ENCODE measurements at places on chromosomes 2 and 18.

GRCh38 chr2:220455351-220455990 lies 828.0 kb downstream of the SLC4A3 start:
- DNase-seq, result no peak

DNA sequence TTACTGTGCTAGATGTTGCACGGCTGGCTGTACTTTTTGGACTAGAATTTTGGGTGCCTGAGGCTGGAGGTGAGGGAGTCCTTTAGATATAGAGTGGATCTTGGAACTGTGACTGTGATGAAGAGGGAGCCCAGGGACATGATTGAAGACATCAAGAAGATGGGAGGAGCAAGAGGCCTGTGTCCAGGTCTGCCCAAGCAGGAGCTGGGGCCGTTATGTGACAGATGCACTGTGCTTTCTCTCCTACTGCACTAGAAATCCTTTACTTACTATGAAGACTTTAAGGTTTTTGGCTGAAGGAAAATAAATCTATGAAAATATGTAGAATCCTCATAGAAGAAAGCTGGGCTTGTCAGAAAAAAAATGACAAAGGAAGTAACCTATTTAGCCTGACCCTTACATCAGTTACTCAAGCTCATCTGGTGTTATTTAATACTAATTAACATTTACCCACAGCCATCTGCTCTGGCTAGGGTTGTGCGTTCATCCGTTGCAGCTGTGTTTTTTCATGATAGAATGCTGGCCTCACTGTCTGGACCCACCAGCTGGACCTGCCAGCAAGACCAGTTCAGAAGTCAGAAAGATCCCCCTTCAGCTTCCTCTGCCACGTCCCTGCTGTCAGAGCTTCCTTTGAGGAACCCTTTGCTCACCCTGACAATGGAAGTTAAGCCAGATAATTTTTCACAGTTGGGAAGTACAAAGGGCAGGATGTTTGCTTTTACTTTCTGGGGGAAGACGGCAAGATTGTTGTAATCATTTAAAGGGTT lies 16.7 kb downstream of the TSN start:
- DNase-seq, result no peak

DNA sequence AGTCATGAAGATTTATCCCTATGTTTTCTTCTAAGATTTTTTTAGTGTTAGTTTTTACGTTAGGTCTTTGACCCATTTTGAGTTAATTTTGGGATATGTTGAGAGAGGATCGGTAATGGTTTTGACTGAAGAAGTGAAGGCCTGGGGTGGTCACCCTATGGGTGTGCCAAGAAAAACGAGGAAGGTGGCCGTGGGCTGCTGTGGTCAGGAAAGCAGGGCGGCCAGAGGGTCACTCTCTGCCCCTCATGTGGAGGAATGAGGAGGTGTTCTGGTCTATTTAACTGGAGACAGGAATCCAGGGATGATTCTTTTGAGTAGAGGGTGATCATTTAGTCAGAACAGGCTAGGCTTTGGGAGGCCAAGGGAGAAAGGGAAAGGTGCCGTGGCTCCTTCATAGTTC lies 50.7 kb downstream of the MYO7B start:
- DNase-seq, result no peak

GRCh38 chr2:66915237-66915636 lies 480.3 kb downstream of the MEIS1 start:
- DNase-seq, result no peak

DNA sequence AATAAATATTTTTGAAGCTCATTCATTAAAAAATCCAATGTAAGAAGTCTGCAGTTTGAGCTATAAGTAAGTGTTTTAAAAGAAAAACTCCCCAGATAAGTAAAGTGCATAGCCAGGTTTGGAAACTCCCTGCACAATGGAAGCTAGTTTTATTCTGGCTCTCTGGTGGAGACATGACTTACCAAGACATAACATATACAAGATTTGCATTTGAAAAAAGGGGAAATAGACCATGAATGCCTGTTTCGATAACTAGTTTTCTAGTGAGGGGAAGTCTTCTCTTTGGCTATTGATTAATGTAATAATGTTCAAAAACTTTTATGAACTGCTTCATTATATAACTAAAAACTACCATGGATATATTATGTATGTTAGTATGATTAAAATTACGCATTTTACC lies 435.2 kb downstream of the ARHGAP15 start:
- peak; percentile 31 for DNase-seq

DNA sequence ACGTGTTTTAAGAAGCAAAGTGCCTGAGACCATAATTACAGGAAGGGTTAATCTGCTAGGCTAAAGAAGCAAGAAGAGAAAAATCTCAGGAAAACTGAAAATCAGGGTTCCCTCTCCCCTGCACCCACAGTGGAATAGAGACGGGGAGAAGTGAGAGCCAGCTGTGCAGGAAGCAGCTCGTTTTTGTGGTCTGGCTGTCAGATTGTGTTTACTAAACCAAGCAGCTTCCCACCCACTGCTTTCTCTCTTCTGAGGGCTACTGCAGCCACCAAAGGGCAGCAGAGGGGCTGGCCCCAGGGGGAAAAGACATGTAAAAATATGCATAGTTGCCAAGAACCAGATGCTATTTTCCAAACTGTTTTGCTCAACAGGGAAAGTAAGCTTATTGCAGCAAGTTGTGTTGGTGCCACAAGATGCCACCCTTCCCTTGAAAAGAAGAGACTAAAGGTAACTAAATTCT lies 72.6 kb upstream of the THUMPD2 start:
- no peak for DNase-seq

DNA sequence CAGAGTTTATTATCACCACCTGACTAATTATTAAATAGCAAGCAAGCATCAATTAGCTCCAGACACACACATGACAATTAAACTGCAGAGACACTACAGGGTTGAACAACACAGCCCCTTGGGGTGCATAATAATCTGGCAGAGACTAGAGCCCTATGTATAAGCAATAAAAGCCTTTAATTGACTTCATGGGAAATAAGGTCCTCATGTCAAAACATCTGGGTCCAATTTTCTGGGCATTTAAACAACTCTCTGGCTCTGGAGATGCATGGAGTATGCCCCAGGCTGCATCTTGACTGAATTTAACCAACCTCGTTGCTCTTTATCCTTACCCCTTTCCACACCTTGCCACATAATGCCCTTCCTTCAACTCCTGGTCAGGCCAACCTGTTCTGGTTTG lies 270.7 kb upstream of the THUMPD2 start:
- no peak for DNase-seq

DNA sequence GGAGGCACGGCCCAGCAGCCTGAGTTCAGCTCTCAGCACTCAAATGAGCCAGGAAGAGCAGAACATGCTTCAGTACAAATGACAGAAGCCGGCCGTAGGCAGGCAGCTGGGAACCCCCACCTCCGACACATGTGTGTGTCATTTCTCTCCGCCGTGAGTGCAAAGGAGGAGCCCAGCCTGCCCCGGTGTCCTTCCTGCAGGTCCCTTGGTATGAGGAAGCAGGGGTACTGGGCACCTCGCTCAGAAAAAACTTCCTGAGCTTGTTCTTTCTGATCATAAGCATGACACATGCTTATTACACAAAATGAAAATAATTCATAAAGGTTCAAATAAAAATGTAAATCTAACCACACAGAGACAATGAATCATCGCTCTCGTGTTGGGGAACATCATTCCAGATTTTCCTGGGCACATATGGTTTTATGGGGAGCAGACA lies 35.3 kb downstream of the KCNF1 start:
- no peak for DNase-seq

DNA sequence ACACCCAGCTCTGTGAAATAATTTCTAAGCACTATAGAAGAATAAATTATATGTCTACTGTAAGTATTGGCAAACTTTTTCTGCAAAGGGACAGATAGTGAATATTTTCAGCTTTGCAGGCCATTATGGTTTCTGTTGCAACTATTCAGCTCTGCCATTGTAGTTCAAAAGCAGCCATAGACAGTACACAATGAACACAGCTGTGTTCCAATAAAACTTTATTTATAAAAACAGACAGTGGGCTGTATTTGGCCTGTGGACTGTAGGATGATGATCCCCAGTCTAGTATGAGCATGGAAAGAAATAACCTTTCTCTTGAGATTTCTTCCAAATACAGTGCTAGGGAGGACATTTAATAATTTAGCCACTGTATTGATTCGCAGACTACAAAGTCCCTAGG lies 35.2 kb upstream of the THOC1 start:
- DNase-seq, result no peak

- DNase-seq, result no peak
These were observed 27.7 kb downstream of the SERPINB8 start for GRCh38 chr18:63997606-63998005.

DNA sequence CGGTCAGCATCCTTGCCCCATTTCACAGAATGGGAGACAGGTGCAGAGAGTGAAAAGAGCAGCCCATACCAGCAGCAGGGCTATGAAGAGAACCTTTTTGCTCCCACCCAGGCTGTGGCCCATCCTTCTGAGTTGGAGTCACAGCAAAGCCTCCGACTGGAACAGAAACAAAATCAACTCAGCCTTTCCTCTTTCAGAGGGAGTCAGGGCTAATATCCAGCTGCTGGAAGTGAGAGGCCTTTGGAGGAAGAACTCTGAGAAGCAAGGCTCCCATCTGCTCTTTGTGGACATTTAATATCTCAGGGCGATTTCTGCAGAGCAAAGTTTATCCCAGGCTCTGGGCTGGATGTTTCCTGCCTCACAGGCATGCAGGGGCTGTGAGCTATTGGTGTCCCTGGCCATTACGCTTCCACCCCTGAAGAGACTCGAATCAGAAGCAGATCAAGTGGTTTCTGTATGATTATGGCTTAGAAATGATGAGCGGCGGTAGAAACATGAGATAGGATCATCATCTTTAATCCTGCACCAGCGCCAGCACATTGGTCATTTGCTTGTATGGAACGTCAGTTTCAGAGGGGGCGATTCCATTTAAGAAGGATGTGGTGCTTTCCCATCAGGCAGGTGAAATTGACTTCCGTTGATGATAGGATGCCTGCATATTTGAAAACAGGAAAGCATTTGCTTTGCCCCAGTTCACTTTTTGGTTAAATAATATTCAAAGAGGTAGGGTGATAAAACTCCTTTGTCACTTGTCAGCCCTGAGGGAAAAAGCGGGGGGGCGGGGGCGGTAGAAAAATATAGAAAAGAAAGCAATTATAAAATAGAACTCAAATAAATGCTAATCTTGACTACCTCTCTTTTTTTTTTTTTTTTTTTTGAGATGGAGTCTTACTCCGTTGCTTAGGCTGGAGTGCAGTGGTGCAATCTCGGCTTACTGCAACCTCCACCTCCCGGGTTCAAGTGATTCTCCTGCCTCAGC lies 152.4 kb downstream of the LRRC30 start:
- no peak for DNase-seq

GRCh38 chr18:26502823-26503222 lies 45.5 kb downstream of the KCTD1 start:
- DNase-seq, result no peak

DNA sequence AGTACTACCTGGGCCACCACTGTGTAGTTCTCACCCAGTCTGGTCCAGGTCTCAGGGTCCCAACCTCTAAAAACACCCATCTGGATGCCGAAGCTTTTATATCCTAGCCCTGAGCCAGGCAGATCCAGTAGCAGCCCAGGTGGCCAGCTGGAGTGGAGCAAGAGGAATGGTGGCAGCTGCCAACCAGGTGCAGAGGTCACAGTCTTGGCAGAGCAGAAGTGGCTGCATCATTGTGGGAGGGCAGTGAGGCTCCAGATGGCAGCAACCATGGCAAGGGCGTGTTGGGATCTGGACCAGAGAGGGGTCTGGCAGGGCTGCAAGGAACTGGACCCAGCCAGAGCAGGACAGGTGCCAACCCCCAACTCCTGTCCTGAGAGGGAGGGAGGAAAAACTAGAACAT lies 72.2 kb upstream of the AGAP1 start:
- no peak for DNase-seq

GRCh38 chr2:191066919-191067233 lies 52.9 kb upstream of the STAT1 start:
- DNase-seq, result no peak

DNA sequence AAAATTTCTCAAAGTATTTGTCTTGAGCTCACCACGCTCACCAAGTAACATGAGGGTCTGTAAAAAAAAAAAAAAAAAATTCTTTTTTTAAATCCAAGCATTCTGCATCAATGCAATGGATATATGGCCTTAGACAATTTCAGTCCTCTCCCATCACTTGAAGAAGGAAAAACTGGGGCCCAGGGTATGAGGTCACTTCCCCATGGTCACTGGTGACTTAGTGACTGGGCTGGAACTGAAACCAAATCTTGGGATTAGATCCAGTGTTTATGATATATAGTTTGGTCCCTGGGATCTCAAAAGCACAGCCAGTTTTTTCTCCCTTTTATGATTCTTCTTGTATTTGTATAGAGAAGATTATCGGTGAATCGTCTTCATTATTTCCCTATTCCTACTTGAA lies 477.9 kb upstream of the TNP1 start:
- DNase-seq, result no peak

GRCh38 chr2:37708146-37708545 lies 36.7 kb upstream of the CDC42EP3 start:
- DNase-seq, result no peak

DNA sequence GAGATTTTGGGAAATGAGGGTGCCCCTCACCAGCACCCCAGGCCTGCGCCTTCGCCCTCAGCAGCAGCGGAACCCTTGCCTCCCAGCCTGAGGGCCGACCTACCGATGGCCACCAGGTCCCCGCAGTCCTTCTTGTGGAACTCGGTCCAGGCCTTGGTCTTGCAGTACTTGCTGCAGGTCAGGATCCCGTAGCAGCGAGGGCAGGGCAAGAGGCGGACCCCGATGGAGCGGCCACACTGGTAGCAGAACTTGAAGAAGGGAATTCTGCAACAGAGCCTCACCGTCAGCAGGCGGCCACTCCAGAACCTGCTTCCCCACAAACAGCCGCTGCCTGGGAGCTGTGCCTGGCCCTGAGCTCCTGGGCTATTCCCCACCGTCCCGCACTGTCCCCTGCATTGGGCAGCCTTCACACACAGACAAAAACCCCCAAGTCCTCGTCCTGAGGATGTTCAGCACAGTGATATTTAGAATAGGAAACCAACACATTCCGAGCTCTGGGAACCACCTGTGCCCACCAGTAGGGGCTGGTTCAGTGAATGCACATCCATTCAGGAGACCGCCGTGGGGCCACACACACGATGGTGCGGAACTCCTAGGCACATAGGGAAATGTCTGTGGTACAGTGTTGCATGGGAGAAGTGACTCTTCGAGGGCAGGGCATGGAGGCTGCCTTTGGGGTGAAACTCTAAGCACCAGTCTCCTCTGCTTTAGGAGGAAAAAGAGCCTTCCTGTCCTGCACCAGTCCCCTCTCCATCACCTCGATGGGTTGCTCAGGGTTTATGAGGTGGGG lies 45.6 kb downstream of the GPC1 start:
- no peak for DNase-seq

DNA sequence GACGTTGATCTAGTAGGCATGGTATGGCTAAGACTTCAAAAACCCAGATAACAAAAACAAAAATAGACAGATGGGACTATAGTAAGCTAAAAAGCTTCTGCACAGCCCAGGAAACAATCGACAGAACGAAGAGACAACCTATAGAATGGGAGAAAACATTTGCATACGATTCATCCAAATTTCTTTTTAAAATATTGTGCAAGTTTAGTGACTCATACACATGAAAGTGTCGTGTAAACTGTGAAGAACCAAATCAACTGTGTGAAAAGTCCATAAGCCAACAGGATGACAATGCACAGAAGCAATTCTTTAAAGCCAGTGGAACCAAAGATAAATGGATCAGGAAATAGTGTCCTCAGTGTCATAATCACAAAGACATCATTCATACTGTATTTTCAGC lies 671.1 kb downstream of the RNF144A start:
- DNase-seq, result no peak

GRCh38 chr2:1341404-1342120 lies 71.7 kb upstream of the TPO start:
- no peak for DNase-seq
